Suppressor macrophage treated with lipopolysaccharide for 1 hour (primary cell): ENCODE measurements at places on chromosomes 2 and 18.

- peak; percentile 36 for DNase-seq
These were observed 1.1 kb downstream of the ITGAV start for GRCh38 chr2:186590759-186591505.

DNA sequence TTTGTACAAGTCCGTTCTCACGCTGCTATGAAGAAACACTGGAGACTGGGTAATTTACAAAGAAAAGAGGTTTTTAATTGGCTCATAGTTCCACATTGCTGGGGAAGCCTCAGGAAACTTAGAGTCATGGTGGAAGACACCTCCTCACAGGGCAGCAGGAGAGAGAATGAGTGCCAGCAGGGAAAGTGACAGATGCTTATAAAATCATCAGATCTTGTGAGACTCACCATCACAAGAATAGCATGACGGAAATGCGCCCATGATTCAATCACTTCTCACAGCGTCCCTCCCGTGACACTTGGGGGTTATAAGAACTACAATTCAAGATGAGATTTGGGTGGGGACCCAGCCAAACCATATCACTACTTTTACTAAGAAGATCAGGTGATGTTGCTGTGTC lies 285.8 kb downstream of the TMX3 start:
- DNase-seq, result no peak

- no peak for DNase-seq
These were observed 55.3 kb upstream of the FZD7 start for GRCh38 chr2:201978333-201978732.

DNA sequence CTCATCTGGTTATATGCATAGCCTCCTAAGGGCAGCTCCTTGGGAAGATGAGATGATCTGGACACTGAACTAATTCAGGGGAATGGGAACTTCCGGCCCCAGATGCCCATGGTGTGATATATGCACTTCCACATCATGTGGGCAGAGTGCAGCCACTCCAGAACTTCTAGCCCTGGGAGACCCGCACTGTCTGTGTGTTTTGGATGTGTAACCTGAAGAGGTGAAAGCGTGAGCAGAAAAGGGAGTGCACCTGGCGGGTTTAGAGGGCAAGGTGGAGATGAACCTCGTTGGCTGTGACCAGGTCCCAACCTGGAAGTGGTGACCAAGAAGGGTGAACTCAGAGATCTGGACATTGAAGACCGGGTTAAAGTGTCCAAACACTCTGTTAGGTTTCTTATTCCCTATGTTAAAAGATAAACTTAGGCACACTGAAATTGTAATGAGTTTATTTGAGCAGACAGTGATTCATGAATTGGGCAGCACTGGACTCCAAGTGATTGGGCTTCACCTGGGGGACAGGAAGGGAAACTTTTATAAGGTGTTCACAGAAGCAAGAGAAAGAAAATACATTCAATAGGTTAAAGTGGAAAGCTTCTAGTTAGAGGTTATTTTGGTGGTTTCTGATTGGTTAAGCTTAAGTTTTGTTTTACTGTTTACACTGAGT lies 296.2 kb upstream of the SKOR2 start:
- DNase-seq, result no peak
